ENCODE measurements at places on chromosomes 11 and 22.

DNA sequence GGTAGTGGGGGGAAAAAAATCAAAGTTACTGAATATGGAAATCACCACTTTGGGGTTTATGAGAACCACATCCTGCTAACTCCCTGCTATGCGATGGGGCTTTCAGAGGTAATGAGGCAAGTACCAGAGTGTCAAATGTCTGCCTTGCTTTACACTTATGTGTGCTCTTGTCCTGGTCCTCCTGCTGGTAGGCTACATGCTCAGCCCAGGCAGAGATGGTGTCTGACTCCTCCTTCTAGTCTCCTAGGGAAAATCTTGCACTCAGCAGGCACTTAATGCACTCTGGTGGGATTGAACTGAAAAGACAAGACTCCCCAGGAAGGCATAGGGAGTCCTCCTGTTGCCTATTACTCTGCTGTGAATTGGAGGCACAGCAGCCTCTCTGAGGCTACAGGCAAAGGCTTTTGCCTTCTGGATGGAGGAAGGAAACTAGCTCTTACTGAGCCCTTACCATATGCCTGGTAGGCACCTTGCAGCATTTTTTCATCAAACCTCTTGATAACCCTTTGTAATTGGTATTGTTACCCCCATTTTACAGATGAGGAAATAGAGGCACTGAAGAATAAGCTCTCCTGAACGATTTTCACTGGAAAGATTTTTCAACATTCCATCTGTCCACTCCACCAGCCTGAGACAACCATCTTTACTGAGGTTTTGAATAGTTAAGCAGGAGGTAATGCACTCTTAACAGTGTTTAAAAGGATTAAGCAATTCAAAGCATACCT is 132.1 kb upstream of the PAX6 start:
- DNase-seq = no peak

GRCh38 chr11:109808569-109808968 is 284.6 kb upstream of the ZC3H12C start:
- no peak for DNase-seq

DNA sequence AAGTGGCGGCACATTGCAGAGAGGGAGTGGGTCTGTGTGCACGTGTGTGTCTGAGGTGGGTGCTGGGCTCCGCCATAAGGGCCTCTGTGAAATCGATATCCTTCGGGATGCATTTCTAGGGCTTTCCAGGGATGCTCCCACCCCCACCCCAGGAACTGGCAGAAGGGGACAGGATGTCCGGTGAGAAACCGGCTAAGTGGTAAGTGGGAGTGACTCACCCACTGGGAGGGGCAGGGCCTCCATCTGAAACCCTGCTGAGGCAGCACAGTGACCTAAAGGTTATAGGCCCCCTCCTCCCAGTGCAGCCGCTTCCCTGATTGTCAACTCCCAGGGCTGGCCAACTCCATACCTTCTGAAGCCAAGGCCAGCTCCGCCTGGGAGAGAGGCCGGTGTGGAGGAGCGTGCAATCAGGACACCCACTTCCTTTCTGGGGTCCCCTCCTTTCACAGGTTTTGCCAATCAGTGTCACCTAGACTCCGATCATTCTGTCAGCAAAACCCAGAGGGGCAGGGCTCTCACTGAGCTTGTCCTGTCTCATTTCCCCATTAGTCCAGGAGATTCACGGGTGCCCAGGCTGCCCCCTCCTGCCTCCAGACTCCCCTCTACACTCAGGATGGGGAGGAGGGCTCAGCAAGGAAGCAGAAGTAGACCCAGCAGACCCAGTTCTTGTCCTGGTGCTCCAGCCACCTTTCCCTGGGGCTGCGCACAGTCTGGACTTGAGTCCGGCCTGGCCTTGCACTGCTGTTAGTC is 44.5 kb downstream of the NECTIN1 start:
- DNase-seq = no peak

- DNase-seq = no peak
Observed at GRCh38 chr11:70786021-70786665, 387.8 kb downstream of the CTTN start.

DNA sequence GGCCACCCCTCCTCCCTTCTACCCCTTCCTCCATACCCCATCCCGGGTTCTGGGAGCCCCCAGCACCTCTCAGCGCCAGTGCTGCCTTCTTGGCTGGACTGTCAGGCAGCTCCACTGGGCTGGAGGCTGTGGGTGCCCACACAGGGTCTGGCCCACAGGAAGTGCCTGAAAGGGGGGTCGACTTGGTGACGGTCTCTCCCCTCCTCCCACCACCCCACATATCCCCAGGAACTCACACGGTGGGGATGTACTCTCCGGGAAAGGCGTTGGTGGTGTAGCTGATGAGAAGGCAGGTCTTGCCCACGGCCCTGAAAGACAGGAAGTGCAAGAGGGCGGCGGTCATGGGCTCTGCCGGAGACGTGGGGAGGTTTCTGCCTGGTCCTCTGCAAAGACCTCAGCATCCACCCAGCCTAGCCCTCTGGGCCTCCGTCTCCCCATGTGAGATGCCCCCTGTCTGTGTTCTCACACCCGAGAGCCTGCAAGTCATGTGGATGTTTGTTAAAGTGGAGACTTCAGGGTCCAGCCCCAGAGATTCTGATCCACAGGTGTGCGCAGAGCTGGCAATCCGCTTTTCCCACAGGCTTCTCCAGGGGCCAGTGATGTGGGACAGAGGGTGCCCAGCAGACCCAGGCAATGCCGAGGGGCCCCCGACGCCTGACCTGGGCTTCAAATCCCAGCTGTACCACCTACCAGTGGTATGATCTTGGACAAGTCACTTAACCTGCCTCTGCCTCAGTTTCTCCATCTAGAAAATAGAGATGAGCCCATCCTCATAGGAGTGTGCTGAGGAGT is 2.5 kb downstream of the RAC2 start:
- DNase-seq = no peak

DNA sequence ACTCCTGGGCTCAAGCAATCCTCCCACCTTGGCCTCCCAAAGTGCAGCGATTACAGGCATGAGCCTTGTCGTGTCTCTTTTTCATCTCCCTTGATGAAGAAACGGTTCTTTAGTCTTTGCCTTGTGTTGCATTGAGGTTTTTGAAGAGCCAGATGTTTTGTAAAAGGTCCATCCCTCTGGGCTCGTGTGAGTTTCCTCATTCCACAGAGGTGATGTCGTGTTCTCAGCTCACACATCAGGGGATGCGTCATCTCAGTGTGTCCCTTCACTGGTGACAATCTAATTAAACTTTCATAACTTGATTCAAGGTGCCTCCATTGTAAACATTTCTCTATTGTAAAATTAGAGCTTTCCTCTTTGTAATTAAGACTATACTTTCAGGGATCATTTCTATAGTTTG is 29.7 kb upstream of the TEF start:
- no peak for DNase-seq

DNA sequence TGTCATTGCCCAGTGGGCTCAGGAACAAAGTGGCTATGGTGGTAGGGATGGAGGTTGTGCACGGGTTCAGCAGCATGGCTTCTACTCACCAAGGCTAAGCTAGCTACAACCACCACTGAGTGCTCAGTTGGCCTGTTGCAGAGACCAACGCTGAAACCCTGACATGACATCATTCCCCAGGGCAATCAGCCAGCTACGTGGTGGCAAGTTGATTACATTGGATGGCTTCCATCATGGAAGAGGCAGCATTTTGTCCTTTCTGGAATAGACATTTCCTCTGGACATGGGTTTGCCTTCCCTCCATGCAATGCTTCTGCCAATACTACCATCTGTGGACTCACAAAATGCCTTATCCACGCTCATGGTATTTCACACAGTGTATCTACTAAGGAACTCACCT is 634.3 kb downstream of the OPCML start:
- DNase-seq = no peak

- DNase-seq = no peak
Observed at GRCh38 chr22:46673662-46674236, 53.6 kb downstream of the GRAMD4 start.

DNA sequence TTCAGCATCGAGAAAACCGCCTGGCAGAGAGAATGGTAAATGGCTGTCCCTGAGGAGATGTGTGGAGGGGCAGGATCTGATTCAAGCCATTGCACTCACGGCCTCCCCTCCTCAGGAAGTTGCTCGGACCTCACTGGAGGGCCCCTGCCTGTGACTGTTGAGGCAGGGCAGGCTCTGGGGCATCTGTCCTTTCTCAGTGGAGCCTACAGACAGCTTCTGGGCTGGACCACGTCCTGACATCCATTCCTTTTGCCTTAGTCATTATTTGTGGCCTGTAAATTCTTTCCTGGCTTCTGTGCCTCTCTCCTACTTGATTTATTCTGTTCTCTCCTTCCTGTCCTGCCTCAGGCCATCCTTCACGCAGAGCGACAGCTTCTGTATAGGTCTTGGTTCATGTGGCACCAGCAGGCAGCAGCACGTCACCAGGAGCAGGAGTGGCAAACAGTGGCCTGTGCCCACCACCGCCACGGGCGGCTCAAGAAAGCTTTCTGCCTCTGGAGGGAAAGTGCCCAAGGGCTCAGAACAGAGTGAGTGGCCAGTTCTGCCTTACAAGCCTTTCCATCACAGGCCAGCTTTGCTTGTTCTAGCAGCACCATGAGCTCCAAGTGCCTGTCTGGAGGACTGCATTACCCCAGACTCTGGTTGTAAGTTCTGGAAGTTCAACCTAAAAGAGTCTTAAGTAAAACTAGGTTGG is 59.6 kb downstream of the PISD start:
- no peak for DNase-seq

GRCh38 chr11:107018902-107019493 is 722 bp upstream of the GUCY1A2 start:
- no peak for DNase-seq

- no peak for DNase-seq
Observed at GRCh38 chr11:76459299-76459698, 14.5 kb downstream of the EMSY start.

DNA sequence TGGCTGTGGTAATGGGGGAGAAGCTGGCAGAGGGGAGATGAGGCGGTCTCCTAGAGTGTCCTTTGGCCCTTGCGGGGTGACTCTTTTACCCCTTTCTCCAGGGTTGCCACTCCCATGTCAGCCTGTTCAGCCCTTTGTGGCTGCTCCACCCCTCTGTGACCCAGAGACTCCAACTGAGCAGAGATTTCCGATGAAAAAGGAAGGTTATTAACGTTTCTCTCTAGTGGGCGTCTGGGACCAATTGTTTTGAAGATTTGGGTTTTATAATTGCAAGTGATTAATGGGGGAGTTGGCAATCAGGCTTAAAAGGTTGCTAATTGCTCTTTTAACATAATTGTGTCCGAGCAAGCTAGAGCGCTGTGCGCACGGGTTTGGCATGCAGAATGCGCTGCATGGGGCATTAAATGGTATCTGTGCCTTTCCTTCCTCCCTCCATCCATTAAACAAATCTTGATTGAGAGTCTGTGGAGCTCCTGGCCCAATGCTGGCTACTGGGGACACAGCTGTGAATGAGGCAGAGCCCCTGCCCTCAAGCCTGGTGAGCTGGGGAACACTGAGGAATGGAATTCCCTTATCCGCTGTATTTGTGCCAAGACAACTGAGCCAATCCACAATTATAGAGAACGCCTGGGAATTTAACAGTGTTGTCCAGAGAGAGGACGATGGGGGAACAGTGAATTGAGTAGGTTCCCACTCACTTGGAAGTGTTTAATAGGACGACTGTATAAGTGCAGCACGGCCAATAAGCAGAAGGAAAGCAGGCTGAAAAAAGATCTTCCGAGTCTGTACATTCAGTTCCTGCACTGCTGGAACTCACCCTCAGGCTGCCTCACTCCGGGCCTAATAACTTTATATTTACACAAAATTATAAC is 295.9 kb downstream of the MIAT start:
- no peak for DNase-seq

DNA sequence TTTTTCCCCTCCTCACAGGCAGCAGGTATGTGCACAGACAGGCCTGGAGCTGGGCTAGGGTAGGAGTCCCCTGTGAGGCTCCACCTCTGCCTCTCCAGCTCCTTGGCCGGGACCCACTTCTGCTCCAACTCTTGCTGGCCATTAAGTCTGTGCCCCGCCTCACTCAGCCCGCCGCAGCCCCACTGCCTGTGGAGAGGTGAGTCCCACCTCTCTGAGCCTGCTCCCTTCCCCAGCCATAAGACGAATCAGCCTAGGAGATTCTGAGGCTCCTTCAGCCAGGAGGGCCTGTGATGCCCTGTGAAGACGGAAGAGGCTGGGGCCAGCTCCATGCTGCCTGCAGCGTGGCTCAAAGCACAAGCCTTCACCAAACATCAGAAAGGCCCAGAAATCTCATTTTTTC is 23.0 kb downstream of the TSKU start:
- no peak for DNase-seq

DNA sequence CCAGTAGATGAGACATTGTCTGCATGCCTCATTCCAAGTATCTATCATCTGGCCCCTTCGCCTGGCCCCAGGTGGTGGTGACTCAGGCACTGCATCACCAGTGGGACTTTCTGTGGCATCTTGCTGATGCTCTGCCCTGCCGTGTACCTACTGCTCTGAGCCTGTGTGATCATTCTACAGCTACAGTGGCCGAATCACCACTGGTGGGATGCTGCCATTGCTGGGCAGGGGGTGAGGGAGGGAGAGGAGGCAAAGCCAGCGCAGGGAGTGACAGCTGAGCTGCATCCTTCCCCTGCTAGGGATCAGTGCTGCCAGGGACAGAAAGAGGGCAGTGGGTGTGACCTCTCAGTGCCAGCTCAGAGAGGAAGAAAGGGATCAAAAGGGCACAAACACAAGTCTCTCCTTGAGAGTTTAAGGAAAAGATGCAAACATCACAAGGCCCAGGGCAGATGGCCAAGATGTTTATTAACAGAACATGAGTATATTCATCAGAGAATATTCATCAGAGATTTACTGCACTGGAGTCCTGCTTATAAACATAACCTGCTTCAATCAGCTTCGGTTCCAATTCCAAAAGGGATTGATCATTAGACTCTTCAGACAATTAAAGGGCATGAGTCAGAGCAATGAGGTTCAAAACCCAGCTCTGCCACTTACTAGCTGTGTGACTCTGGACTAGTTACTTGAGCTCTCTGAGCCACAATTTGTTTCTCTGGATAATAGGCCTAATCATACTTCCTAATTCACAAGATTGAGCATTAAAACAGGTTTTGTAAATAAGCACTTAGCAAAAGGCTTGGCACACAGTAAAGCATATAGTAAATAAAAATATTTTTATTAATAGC is 109.8 kb downstream of the NAT10 start:
- peak; percentile 84 for DNase-seq

DNA sequence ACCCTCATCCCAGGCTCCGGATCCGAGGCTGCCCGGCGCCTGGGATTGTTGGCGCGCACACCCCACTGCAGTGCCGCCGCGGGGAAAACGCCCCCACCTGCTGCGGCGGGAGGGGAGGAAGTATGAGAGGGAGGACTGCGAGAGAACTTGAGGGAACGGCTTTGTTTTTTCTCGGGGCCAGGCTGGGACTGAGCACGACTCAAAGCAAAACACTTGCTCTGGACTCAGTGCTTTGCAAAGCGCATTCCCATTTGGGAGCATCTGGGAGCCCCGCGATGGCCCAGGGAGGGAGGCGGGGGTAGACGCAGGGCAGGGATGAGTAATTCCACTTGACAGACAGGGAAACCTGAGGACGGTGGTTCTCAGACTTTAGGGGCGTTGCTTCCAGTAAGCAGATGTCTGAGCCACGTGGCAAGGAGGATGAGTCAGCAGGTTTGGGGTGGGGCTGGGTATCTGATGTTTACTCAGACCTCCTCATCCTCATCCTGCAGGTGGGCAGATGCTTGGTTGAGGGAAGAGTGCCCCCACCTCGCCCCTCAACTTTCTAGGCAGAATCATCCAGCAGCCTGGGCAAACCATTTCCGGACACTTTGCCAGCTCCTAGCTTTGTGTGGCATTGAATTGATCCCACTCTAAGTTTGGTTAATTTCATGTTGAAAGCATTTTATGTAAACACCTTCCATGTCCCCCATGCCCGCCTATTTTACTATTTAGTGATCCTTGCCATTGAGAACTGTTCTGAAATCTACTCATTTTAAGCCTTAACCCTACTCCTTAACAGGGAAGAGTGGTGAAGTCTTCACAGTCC is 1.5 kb downstream of the MIAT start:
- DNase-seq = peak; percentile 83

GRCh38 chr11:131074573-131074972 is 158.3 kb upstream of the SNX19 start:
- DNase-seq = no peak
